Midbrain (tissue), 1 donor: ENCODE measurements at places on chromosomes 2 and 18.
A peak's percentile ranks its signal among the peaks of the same experiment; 100 is the strongest.

DNA sequence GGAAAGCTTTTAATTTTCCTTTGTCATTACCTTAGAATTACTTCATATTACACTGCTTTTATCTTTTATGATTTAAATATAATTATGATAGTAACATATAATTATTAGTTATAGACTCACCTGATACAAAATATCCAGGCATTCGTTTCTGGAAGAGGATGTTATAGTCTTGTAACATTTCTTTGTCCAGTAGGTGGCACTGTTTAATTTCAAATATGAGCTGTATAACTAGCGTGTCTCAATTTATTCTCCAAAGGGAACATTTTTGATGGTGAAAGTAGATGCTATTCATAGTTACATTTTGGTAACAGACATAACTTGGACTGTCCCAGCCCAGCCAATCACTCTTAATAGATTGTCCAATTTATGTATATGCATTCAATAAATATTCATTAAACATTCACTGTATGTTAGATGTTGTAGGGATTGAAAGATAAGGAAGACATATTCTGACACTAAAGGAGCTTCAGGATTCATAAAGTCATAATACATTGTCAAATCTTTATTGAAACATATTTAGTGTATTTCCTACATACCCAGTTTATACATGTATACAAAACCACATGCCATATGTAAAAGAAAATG lies 19.2 kb downstream of the DAW1 start:
- DNase-seq, result peak; percentile 77

- no peak for DNase-seq
Measured at GRCh38 chr2:121489284-121489683, 41.4 kb upstream of the RNU4ATAC start.

DNA sequence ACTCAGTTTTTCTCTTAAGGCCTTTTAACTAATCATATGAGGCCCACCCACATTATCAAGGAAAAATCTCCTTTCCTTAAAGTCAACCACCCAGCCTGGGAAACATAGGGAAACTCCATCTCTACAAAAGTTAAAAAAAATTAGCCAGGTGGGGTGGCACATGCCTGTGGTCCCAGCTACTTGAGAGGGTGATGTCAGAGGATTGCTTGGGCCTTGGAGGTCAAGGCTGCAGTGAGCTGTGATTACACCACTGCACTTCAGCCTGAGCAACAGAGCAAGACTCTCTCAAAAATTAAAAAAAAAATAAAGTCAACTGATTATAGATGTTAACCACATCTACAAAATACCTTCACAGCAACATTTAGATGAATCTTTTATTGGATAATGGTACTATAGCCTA lies 5.8 kb downstream of the DPYSL5 start:
- DNase-seq, result no peak

- no peak for DNase-seq
Measured at GRCh38 chr2:219957820-219958219, 330.4 kb downstream of the SLC4A3 start.

DNA sequence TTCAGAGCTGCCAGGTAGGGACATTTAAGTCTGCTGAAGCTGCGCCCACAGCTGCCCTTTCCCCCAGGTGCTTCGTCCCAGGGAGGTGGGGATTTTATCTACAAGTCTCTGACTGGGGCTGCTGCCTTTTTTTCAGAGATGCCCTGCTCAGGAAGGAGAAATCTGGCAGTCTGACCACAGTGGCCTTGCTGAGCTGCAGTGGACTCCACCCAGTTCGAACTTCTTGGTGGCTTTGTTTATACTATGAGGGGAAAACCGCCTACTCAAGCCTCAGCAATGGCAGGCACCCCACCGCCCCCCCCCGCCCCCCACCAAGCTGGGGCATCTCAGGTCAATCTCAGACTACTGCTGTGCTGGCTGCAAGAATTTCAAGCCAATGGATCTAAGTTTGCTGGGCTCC lies 458.1 kb upstream of the RAB12 start:
- DNase-seq, result no peak

DNA sequence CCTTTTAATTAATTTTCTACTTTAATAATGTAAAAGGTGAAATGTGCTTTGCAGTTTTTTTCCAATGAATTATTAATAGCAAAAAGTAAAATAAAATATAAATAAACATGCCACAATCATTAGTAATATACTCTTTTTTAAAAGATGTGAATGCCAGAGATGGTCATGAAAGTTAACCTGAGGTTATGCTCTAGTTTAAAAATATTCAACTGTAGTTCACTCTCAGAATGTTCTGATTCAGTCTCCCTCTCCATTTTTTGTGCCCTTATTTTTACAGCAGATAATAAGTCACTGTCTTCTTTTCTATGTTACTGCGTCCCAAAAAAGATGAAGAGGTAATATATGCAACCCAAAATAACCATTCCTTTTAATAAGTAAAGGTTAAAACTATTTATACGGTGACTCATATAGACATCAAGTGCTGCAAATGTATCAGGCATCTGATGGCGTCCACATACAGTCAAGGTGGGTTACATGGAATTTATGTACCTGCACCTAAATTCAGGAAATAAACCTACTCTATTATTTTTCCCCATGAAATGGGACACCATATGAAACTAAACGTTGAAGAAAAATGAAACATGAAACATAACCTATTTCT lies 153.6 kb upstream of the ZNF804A start:
- DNase-seq, result no peak

- DNase-seq, result no peak
Measured at GRCh38 chr18:67896451-67896850, 379.9 kb upstream of the DSEL start.

- no peak for DNase-seq
Measured at GRCh38 chr2:190637281-190637734, 11.6 kb upstream of the NAB1 start.

- DNase-seq, result peak; percentile 63
Measured at GRCh38 chr2:25234738-25235137, 66.4 kb upstream of the POMC start.

DNA sequence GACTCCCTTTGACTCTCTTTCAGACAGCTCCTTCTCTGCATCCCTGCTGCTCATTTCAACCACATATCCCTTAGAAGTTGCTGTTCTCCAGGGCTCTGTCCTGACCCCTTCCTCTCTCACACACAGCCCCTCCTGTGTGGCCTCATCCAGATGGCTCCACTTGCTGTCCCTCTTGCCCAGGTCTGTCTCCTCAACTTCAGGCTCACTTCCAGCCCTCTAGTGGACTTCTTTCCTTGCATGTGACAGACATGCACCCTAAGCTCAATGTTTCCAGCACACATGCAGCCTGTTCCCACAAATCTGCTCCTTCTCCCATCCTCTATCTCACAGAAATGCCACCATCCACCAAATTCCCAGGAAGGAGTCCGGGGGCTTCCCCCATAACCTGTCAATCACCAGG lies 9.0 kb upstream of the MRPL19 start:
- no peak for DNase-seq

DNA sequence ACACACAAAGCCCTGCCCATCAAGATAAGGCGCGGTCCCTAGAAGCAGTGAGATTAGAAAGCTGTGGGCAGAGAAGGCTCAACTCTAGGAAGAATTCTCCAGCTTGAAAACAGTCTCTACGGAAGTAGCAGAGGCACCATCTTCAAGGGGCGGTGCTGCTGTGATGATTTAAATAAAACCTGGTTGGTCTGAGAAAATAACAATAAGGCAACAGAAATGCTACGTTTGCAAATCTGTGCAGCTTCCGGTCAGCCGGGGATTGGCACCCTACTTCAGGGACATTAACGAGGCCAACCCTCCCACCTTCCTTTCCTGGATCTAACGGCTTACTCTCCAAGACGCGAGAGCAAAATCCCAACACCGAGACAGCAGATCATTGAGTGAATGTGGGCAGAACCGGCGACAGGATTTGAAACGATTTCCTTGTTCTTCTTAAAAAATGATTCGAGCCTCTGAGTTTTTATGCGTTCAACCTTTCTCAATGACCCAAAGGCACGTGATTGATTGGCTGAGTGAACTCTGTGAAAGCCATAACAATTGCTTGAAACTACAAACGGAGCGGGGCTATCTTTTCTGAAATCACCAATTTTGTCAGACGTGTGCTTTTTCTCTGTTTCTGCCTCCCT lies 93.7 kb upstream of the ZNF516 start:
- no peak for DNase-seq

DNA sequence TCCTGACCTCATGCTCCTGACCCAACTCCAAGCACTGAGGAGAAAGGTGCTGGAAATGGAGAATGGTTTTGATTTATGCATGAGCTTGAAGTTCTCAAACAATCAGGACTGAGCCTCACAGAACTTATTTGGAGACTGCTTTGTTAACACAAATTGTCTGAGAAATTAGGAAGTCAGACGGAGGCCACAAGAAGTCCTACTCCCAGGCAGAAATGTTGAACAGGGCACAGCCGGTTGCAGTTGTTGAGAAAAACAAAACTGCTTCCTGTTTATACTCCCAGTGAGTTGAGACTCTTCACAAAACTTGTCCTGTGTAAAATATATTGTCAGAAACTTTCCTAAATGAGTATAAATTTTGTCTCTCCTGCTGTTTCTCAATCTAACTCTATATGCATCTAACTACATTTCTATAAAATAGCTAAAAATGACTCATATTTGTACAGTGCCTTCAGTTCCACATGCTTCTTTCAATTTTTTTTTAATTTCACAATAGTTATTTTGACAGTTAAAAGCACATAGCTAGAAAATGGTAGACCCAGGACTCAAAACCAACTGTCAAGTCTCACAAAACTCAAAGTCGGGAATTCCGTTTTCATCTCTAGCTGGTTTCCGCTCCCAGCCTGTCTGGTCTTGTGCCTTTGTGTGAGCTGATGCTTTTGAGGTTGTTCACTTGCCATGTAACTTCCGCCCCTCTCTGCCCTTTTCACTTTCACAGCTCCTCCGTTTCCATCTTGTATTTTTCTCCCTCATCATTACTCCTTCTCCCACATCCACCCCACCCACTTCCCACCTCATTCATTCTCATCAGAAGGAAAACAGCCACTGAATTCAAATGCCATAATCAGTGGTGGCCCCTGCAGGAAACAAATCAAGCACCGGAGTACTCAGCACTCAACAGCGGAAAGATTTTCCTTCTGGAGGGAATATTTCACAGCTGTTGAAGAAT lies 215.0 kb downstream of the SUCLG1 start:
- DNase-seq, result no peak

GRCh38 chr2:240918258-240919091 lies 12.3 kb downstream of the CROCC2 start:
- DNase-seq, result no peak
